AG09309 (cell line): ENCODE measurements at places on chromosomes 7 and 10.

DNA sequence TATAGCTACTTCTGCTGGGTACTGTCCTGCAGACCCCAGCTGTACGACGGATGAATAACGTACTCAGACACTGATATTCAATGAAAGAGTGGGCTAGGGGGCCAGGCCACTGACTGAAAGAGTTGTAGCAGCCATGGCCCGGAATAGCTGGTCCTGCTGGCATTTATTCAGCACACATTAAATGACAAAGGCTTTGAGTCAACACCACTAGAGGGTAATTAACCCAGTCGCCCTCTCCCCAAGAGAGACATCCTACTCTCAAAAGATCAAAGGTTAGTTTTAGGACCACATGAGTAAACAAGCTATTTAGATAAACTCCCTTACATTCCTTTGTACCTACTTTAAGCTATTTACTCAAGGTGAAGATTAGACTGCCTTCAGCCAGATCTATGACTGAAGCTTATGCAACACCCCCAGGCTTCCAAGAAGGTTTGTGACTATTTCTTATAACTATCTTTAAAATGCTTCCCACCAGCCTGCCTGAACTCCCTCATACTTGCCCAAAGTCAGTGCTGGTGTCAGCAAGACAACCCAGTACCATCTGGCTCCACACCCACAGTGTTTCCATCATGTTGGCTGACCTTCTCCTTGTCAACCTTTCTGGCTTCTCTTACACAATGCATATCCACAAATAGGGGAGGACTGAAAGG is 629.1 kb downstream of the SORCS1 start:
- no peak for DNase-seq

DNA sequence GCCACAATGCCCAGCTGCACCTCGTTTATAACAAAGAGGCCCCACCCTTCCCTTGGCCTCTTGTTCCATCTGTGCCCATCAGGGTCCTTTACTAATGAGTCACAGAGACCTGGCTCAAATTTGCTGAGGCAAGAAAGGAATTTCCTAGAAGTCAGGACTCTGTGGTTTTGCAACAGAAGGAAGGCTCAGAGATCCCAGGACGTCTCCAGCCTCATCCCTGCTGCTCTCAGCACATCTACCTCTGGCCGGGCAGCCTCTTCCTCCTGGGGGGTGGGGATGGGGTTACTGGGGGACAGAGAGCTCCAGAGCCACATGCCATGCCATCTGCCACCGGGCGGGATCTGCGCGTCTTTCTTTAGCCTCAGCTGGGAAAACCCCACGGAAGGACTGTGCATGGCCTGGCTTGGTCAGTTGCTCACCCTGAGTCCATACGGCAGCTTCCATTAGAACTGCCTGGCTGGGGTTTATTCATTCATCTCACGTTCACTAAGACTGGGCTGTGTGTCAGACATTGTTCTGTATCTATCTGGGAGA is 41.9 kb upstream of the PSMG3 start:
- DNase-seq: peak; percentile 72

DNA sequence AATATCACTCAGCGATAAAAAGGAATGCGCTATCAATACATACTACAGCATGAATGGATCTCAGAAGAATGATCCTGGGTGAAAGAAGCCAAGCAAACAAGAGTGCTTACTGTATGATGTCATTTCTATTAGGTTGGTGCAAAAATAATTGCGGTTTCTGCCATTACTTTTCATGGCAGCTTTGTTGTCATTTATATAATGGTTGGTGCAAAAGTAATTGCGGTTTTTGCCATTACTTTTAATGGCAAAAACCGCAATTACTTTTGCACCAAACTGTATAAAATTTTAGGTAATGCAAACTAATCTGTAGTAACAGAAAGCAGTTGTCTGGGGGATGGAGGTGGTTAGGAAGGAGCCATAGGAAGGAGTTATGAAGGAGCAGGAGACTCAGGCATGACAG is 318.3 kb upstream of the ZMIZ1 start:
- DNase-seq: no peak

DNA sequence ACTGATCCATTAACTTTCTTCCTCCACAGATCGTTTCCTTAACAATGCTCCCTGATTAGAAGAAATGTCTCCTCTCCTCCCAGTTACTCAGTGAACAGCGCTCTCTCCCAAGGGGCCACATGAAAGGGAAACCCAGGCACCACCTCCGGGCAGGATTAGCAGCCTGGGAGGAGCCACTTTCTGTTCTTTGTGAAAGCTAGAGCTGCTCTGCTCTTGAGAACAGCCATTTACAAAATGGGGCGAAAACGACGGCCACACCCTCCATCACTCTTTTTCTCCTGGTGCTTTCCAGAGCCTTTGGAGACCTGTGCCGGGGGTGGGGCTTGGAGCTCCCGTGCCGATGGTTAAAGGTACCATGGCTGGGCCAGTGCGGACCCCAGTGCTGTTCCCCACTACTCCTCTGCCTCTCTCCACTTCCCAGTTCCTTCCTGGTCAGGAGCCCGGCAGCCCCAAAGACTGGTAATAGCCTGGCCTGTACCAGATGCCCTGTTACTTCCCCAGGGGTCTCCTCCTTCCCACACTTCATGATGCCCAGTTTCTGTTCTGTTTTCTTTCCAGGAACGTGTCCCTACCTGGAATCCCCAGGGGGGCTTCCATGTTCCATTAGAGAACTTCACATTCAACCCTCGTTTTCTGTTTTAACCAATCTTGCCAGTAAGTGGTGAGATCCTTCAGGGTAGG is 402.9 kb upstream of the GALNT17 start:
- no peak for DNase-seq

GRCh38 chr10:11975795-11976194 is 66.8 kb downstream of the UPF2 start:
- no peak for DNase-seq
